ENCODE measurements at places on chromosomes 4 and X.

- no peak for DNase-seq
Observed at GRCh38 chr4:121277194-121278105, 103.4 kb downstream of the QRFPR start.

- no peak for DNase-seq
Observed at GRCh38 chr4:154609532-154609931, 2.9 kb downstream of the FGG start.

DNA sequence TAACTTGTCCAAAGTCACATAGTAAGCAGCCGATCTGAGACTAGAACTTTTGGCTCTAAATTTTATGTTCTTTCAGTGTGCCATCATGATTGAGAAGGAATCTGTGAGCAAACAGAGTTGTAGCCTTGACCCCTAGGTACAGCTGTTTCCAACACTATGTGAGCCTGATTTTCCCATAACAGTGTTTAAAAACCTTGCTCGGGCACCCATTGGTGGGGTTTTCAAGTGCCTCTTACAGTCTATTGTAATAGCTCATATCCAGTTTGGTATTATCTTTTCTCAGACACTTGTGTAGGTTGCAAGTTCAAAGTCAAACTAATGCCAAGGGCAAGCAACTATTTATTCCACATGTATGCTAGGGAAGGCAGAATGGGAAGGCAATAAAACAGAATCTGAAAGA lies 467.9 kb downstream of the INPP4B start:
- no peak for DNase-seq

- DNase-seq = no peak
Observed at GRCh38 chr4:153114771-153115321, 89.4 kb upstream of the TRIM2 start.

- DNase-seq = no peak
Observed at GRCh38 chr4:107692202-107692601, 27.8 kb downstream of the PAPSS1 start.

DNA sequence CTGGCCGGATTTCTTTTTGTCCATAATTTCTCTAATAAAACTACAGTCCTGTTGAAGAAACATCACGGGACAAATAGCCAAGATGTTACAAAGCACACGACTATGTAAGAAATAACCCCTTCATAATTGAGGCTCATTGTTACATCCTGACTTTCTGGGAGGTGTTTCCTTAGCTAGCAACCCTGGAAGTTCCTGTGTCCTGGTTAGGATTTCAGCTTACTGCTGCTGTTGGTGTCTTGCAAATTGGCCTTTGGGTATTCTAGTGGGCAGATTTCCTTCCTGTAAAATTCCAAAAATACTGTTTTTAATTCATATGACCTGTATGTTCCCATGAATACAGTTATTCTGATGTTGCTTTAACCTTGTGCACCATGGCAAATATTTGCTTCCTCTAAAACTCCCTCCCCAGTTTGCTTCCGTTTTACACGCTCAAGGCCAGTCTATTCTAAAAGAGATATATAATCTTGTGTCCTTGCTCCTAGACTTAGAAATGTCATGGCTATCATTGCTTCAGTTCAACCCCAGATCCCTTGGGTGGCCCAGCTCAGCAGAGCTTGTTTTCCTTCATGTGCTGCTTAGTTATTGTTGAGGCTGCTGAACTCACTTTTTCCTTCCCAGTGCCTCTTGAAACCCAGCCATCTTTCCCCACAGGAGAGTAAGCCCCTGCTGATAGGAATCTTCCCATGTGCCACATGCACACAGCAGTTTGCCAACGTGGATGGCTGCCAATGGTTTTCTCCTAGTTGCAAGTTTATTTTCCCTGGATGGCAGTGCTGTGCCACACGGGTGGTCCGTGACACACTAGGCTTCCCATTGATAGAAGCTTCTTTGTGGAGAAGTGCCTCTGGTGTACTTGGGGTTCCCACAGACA lies 75.8 kb downstream of the TSPAN7 start:
- no peak for DNase-seq

DNA sequence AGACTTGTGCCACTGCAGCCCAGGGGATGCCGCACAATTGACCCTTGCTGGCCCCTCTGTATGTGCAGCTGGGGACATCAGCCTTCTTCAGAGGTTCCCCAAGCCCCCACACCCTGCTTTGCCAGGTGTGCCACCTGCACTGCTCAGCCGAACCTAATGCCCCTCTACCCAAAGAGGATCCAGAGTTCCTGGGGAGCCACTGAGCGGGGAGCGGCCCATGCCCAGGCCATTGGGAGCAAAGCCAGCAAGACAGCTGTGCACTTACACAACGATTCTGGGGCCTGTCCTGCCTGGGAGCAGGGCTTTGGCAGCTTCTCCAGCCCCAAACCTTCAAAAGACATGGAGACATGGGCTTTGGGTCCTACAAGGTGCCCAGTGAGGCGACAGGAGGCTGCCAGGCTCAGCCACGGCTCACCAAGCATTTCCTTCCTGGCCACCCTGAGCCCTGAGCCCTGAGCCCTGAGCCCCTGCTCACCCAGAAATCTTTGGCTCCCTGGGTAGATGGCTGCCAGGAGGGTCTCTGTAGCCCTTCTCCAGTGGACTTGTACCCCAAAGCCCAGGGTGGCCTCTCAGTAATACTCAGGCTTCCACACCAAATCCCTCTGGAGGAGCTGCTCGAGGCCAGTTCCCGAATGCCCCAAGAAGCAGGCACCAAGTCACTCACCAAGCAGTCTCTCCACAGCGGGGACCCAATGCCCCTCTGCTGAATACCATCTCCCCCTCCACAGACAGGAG lies 13.0 kb downstream of the PNMA6E start:
- no peak for DNase-seq

GRCh38 chrX:32985544-32985943 lies 225.8 kb downstream of the DMD start:
- DNase-seq = no peak

GRCh38 chr4:55808632-55809031 lies 11.0 kb upstream of the EXOC1L start:
- DNase-seq = no peak

- no peak for DNase-seq
Observed at GRCh38 chr4:111323496-111323895, 700.6 kb upstream of the PITX2 start.

GRCh38 chr4:138256608-138257007 lies 14.5 kb upstream of the SLC7A11 start:
- DNase-seq = no peak

DNA sequence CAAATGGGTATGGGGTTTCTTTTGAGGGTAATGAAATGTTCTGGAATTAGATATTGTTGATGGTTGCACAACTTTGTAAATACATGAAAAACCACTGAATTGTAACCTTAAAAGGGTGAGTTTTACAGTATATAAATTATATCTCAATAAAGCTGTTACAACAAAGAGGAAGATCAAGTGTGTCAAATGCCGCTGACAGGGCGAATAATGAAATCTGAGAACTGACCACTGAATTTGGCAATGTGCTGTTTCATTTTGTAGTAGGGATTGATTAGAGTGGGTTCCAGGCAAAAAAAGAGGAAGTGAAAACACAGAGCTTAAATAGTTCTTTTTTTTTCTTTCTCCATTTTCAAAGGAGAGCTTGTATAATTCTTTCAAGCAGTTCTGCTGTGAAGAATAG lies 161.1 kb upstream of the NAP1L5 start:
- no peak for DNase-seq

DNA sequence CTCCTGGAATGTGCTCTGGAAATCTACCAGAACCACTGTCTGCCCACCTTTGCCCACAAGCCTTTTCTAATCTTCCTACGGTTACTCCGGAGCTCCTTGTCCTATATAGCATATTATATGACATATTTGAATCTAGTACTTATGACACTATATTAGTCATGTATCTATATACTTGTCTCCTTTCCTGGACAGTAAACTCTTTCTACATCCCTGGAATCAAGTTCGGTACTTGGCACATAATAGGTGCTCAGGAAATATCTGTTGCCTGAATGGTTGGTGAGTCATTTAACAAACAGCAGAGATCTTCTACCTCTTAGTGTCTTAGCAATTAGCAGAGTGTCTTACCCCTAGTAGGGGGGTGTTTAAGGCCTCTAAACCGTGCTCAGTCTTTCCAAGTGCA lies 123.6 kb downstream of the RELL1 start:
- DNase-seq = no peak

GRCh38 chr4:66863481-66863880 lies 681.8 kb downstream of the CENPC start:
- no peak for DNase-seq

DNA sequence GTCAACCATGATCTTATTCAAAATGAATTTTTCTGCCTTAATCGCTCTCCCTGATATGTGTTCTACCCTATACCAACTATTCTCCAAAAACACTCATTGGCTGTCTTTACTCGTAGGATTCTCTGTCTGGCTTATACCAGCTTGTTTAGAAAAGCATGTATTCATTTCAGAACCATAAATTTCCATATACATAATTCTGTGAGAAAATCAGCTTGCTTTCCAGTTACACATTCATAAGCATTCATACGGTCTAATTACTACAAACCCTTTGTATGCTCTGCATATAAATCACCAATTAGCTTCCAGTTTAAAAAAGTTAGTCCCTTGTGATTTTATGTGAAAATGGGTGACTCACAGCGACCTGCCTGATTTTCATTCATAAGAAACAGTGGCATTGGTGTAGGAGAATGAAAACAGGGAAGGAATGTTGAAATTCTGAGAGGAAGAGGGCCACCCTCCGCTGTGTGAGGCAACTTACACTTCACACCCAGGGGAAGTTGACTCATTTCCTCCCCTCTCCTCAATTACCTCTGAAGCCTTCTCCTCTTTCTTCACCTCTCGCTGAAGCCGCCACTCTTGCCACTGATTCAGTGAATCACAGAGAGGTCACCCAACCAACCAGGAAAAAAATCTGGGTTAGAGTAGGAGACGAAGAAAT lies 63.3 kb downstream of the MEPE start:
- DNase-seq = no peak

DNA sequence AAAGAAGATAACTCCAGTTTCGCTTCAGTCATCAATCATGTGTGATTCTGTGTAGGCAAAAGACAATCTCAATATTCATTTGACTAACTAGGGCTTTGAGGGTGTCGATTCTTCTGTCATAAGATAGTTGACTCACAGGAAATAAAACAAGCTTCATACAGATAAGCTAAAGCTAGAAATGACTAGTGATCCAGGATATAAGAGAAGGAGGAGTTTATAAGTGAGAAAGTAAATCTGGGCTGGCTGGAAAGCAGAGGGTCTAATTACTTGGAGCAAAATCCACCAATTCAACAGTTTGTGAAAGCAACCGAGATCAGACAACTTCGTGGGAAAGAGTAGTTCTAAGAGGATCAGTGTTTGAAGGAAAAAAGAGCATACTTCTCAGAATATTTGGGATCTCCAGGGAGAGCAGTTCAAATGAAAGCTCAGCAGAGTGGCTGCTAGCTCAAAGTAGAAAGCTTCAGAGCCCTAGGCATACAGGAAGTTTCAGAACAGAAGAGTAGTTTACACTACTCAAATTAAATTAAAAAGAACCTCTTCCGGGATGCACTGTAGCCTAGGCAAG lies 429.3 kb downstream of the INPP4B start:
- DNase-seq = no peak

DNA sequence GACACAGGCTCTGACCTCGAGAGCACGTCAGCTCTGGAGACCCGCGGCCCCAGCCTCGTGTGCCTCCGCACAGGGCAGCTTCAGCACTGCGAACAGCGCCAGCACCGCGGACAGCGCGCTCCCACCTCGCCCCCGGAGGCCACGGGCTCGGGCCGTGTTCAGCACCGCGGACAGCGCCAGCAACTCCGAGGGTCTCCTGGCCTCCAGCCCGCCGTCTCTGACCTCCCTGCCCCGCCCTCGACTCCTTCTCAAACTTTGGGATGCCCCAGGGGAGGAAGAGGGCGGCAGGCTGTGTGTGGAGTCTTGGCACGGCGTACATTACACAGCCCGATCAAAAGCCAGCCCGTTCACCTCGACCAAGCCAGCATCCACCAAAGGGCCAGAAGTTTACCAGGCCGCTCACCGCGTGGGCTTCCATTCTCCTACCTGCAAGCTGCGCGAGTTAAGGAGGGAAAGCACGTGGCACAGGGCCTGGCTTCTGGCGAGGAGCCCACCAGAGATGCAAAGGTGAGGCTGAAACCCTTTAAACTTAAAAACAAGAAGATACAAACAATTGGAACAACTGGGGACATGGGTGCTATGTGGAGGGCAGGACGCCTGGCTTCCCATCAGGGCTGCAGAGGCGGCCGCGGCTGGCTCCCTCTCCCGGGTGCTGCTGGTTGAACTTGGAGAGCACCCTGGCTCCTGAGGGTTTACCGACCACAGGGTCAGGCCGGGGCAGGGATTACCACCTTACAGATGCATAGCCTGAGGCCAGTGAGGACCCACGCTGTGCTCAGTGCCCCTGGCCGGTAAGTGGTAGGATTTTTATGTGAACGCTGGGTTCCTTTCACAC lies 4.5 kb upstream of the NKX1-1 start:
- DNase-seq = no peak

- DNase-seq = no peak
Observed at GRCh38 chr4:108168671-108169523, at the start of gene LEF1. Gene LEF1 (minus strand): TSS chr4:108168932. CDS start chr4:108167767, 1,165 bp downstream.

GRCh38 chr4:99821918-99822503 lies 5.4 kb downstream of the DAPP1 start:
- no peak for DNase-seq

DNA sequence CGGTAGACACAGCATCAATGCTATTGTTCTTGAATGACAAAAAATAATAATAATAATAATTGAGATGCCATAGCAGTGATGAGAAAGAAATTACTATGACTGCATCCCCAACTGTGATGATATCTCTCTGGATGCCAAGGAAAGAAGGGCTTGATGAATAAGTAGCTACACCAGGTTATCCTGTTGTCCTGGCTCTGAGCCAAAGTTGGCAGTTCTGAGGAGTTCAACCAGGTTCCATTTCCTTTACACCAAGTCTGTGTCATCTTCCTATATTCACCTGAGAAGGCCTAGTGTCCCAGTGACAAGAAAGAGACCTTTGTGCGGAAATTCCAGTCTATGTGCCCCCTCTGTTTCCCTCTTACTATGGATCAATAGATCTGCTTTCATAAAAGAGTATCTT lies 3.4 kb upstream of the MAML3 start:
- no peak for DNase-seq

DNA sequence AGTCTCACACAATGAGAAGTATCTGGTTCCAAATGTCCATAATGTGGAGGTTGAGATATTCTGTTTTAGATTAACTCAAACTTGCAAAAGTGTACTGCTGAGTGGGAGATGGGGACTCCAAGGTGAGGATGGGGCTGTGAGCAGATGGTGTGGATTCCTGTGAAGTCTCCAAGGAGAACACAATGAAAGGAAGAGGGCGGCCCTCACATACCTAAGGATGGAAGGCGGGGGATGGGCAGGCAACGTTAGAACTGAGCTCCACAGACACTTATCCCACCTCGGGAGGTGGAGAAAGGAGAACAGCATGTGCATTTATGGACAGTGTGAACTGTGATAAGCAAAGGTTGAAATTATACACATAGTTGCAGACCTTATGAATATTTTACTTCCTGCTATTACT lies 9.9 kb upstream of the SPATA4 start:
- no peak for DNase-seq

DNA sequence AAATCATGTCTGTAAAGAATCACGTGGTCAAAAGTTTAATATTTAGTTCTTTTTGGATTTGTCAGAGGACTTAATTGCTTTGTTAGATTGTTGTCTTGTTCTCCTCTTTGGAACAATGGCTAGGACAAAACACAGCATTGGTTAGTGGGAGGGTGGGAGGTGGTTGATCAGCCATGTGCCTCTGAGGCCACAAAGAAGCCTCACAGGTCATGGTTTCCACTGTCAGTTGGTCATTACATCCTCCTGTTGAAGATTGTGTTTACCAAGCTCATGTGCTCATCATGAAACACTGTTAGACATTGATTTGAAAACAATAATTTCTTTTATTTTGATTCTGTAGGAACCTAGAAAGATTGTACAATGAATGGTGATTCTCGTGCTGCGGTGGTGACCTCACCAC lies 31.9 kb downstream of the ADD1 start:
- DNase-seq = no peak

Measured in NCI-H187 (cell line).